ENCODE measurements at places on chromosomes 6 and 20.

GRCh38 chr6:22145376-22145775 is 151.5 kb downstream of the PRL start:
- no peak for DNase-seq

- peak; percentile 2 for DNase-seq
Observed at GRCh38 chr6:124742971-124743370, 219.3 kb upstream of the RNF217 start.

- no peak for DNase-seq
Observed at GRCh38 chr6:89221129-89221528, 4.0 kb upstream of the GABRR1 start.

DNA sequence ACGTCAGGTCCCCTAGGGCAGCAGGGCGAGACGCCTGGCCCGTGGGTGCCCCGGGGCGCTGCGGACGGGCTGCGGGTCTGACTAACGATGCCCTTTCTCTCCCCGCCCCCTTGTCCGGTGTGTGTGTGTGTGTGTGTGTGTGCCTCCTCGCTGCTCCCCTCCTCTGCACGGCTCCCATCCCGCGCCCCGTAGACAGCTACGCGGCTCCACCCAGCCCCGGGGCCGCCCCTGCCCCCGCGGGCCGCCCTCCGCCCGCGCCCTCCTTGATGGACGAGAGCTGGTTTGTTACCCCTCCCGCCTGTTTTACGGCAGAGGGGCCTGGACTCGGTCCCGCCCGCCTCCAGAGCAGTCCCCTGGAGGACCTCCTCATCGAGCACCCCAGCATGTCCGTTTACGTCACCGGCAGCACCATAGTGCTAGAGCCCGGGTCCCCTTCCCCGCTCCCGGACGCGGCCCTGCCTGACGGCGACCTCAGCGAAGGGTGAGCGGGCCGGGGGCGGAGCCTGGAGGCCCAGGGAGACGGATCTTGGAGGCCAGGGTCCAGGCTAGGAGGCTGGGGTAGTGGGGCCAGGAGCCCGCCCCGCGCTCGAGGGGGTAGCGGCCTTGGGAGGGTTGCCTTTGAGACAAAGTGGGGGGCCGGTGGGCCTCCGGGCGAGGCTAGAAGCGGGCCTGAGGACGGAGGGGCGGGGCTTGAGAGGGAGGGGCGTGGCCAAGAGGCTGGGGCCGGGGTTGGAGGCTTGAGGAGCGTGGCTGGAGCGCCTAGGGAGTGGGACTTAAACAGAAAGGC is 5.1 kb downstream of the TP53INP2 start:
- DNase-seq, result peak; percentile 78

GRCh38 chr6:129495652-129496051 is 214.3 kb downstream of the ARHGAP18 start:
- DNase-seq, result no peak

- DNase-seq, result peak; percentile 91
Observed at GRCh38 chr6:135935941-135936601, 84.6 kb downstream of the PDE7B start.

DNA sequence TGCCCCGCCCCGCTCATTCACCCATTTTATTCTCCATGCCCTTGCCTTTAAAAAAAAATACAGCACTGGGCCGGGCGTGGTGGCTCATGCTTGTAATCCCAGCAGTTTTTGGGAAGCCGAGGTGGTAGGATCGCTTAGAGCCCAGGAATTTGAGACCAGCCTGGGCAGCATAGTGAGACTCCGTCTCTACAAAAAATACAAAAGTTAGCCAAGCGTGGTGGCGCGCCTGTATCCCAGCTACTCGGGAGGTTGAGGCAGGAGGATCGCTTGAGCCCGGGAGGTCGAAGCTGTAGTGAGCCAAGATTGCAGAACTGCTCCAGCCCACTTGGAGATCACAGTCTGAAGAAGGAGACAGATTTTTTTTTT is 407 bp upstream of the KIF6 start:
- no peak for DNase-seq

DNA sequence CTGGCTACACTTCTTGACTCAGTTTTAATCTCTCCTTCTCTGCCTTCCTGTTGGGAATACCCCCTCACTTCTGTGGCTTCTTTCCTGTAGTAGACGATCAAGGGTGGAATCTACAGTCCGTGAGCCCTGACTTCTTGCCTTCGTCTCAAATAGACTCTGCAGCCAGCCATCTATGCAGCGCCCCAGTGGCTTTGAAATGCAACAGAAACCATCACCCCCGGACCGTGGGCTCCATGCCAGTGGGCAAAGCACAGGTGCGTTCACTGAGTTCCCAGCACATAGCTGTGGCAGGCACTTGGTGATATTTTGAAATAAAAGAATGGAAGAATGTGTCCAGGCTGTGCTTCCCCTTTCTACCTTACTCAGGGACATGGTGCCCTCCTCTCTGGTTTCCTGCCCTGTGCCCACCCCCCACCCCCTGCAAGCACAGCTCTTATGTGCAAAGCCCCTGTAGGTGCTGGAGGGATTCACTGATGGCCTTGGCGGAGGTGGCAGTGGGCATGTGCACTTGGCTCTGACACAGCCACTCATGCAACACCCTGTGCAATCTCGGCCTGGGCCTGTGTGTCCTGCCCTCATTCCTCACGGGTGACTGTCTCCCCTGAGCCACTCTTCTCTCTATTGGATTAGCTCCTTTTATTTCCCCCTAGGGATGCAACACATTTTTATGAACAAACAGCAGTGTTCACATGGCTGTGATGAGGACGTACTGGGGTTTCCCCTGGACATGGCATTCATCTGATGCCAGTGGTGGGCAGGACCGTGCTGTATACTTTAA is 5.5 kb upstream of the CDSN start:
- DNase-seq, result peak; percentile 76

- no peak for DNase-seq
Observed at GRCh38 chr20:4782378-4782772, 60.7 kb downstream of the PRND start.

DNA sequence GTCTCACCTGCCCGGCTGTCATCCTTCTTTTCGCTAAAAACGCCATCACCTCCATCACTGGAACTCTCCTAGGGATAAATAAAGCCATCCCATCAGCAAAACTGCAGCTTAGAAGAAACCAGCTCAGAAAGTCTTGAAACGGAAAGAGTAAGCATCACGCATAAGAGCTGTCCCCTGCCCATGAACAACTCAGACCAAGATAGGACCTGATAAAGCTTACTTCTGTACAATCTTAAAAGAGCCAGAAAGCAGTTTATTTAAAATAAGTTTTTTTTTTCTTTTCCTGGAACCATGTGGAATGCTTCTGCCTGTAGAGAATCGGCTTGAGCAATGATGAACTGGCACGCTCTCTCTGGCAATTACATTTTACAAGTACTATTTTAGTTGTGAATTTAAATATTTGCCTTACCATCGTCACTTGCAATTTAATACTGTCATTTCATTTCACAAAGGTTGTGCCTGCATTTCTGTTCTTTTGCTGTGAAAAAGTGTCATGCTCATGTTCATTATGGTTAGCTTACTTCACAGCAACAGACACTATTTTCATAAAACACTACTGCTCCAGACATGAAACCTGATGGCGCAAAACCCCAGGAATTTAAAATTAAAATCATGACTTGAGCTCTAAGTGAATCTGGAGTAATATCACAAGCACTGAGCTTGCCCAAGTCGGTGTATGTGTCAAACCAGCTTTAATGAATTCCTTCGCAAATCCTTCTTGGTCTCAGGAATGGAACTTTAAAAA is 59.6 kb upstream of the EMILIN3 start:
- peak; percentile 59 for DNase-seq

- DNase-seq, result no peak
Observed at GRCh38 chr6:37501632-37502491, 2.2 kb upstream of the CCDC167 start.

GRCh38 chr6:36718560-36718959 is 20.9 kb downstream of the RAB44 start:
- no peak for DNase-seq

GRCh38 chr6:50939931-50940330 is 121.3 kb downstream of the TFAP2B start:
- no peak for DNase-seq

DNA sequence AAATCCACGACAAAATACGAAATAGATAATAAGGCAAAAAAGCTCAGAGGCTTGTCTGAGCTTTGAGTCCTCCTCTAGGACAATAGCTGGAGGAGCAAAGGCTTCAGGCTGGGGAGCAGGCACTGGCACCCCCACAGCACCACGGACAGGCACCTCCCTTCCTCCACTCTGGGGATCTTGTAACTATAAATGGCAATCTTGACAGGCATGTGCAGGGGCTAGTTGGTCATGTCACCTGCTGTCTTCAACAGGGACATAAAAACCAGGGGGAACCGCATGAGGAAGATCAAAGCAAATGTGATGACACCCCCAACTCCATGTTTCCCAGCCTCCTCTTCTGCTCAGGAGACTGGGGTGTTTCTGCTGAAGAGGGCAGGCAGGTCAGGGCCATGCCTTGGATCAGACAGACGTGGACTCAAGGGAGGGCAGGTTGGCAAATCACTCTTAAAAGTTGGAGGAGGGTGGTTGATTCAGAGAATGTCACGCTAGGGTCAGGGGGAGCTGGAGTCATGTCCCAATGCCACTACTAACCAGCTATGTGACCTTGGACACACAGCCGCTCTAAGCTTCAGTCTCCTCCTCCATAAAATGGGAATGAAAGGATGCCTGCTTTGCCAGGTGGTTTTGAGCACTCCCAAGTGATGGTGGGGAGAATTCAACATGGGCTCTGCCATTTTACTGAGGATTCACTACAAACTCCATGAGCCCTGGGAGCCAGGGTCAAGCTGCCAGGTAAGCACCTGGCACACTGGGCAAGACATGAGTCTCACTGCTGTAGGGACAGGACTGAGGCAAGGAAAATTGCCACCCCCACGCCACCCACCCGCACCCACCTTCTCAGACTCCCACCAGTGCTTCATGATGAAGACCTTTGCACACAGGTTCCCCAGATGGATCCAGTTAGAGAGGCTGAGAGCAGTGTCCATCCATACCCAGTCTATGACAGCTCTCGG is 48.0 kb downstream of the NPEPL1 start:
- no peak for DNase-seq

- no peak for DNase-seq
Observed at GRCh38 chr6:71033890-71034289, 77.0 kb upstream of the B3GAT2 start.

- DNase-seq, result no peak
Observed at GRCh38 chr6:63530182-63530581, 42.1 kb upstream of the LOC128125822 start.

- no peak for DNase-seq
Observed at GRCh38 chr6:150057501-150057951, 11.4 kb downstream of the ULBP3 start.

DNA sequence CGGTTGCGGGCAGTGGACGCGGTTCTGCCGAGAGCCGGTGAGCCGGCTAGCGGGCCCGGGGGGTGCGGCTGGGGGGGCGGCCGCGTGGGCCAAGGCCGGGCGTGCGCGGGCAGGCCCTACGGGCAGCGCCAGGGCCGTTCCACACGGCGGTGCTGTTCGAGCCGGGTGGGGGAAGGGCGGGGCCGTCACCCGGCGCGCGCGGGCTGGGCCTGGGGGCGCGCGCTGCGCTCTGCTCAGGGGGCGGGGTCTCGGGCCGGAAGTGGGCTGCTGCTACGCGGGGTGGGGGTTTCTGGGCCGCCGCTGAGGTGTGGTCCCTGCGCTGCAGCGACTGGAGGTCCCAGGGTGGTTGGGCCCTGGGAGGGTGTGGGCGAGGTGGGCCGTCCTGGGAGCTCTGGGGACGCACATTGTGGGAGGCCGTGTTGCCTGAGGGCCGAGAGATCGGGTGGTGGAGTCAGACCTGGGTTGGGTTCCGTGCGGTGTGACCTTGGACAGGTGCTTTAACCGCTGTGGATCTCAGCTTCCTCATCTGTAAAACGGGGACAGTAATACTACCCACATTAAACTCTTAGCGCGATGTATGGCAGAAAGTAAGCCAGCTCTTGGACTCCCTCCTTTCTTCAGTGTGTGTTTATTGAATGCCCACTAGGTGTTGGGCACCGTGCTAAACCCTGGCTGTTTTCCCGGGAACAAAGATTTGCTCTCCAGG is 391 bp downstream of the MAPRE1 start:
- peak; percentile 73 for DNase-seq

- DNase-seq, result peak; percentile 67
Observed at GRCh38 chr20:16498526-16499253, 74.6 kb downstream of the KIF16B start.

DNA sequence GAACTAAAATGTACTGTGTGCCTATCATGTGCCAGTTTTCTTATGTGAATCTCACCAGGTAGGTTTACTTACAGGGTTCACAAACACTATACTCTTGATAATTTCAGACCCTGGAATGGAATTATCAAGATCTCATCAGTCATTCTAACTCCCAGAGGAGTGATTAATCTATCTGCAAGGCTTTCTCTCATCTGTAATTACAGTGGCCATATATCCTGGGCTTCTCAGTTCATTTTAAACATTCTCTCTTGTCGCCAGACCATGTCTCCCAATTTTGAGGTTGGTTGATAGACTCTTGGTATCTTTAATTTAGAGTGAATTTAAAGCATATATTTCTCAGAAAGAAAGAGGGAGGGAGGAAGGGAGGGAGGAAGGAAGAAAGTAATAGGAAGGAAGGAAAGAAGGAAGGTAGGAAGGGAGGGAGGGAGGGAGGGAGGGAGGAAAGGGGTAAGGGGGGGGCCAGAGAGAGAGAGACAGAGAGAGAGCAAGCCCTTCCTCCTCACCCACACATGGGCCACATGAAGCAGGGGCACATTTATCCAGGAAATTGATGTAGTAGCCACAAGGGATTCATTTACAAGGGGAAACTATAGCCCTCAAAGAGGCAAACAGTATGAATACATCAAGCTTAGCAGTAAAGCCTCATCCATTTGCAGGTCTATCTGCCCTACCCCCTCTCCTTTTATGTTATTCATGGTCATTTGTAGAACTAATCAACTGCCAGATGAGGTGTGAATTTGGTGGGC is 25.8 kb upstream of the NRSN1 start:
- no peak for DNase-seq

- DNase-seq, result peak; percentile 33
Observed at GRCh38 chr6:87832025-87832825, 130.2 kb upstream of the AKIRIN2 start.

- DNase-seq, result peak; percentile 93
Observed at GRCh38 chr6:31546339-31546957, at the start of gene ATP6V1G2. TSS of gene ATP6V1G2 (minus strand) at chr6:31546608. CDS start at chr6:31546559, 49 bp downstream.

- no peak for DNase-seq
Observed at GRCh38 chr6:117206944-117207687, 58.2 kb upstream of the VGLL2 start.

GRCh38 chr20:47989957-47990356 is 204.7 kb upstream of the SULF2 start:
- no peak for DNase-seq

GRCh38 chr6:79420054-79420453 is 117.2 kb downstream of the LCA5 start:
- DNase-seq, result no peak

- DNase-seq, result no peak
Observed at GRCh38 chr6:112359863-112360262, 12.7 kb downstream of the RFPL4B start.

- no peak for DNase-seq
Observed at GRCh38 chr6:119449331-119450156, 100.0 kb upstream of the MAN1A1 start.
